ENCODE measurements at places on chromosomes 2 and 18. TPM values are rescaled to one million over a fixed set of nuclear protein-coding genes. Genes with fewer than 3 reads are reported as not detected.

DNA sequence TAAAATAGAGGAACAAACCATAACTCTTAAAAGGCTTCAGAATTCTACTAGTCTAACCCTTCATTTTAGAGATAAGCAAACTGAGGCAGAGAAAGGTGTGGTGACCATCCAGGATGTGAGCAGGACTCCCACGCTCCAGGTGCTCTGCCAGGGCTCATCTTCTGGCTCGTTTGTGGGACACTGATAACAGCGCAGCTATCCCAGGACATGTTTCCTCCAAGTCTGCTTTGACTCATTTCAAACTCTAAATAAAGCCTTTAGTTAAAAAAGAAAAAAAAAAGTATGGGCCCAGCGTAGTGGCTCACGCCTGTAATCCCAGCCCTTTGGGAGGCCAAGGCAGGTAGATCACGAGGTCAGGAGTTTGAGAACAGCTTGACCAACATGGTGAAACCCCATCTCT lies 28.4 kb downstream of the CNRIP1 start:
- no peaks in the 10 kb centered on the region for H3K4me1 ChIP-seq
- H3K27me3 ChIP-seq, result no peaks in the 10 kb centered on the region
- no peak overlapping the region for H3K4me3 ChIP-seq
- no peaks in the 10 kb centered on the region for H3K36me3 ChIP-seq
- no peak for DNase-seq
- no peak overlapping the region for H3K27ac ChIP-seq

GRCh38 chr2:30204281-30204680 lies 27.1 kb upstream of the LBH start:
- H3K27ac ChIP-seq, result no peak overlapping the region
- DNase-seq, result no peak
- H3K4me1 ChIP-seq, result no peaks in the 10 kb centered on the region
- H3K4me3 ChIP-seq, result no peak overlapping the region

DNA sequence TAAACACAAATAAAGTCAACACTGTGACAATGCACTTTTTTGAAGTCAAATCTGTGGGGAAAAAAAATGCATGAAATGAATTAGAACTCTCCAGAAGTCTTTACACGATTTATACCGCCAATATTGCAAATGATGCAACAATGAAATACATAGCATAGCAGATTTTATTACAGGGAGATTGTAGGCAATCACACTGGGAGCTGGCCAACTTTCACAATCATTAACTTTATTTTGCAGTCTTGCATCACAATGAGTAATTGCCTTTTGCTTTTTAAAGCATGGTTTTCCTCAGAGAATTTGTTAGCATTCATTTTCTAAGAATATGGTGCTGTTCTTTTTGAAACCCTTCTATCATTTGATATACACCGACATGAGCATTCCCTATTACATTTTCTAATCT lies 366.4 kb upstream of the FSIP2 start:
- no peak overlapping the region for H3K27ac ChIP-seq
- H3K4me1 ChIP-seq, result no peaks in the 10 kb centered on the region
- no peaks in the 10 kb centered on the region for H3K36me3 ChIP-seq
- no peak overlapping the region for H3K4me3 ChIP-seq
- H3K27me3 ChIP-seq, result no peaks in the 10 kb centered on the region
- no peak for DNase-seq

Gene THSD7B
- 0.50 TPM for total RNA-seq

Gene REG1B
- total RNA-seq, result not detected

Measured in H9 (cell line).